ENCODE measurements at places on chromosomes 11 and 22.

- no peak for DNase-seq
These were observed 108.6 kb downstream of the FBXO7 start for GRCh38 chr22:32583074-32583682.

DNA sequence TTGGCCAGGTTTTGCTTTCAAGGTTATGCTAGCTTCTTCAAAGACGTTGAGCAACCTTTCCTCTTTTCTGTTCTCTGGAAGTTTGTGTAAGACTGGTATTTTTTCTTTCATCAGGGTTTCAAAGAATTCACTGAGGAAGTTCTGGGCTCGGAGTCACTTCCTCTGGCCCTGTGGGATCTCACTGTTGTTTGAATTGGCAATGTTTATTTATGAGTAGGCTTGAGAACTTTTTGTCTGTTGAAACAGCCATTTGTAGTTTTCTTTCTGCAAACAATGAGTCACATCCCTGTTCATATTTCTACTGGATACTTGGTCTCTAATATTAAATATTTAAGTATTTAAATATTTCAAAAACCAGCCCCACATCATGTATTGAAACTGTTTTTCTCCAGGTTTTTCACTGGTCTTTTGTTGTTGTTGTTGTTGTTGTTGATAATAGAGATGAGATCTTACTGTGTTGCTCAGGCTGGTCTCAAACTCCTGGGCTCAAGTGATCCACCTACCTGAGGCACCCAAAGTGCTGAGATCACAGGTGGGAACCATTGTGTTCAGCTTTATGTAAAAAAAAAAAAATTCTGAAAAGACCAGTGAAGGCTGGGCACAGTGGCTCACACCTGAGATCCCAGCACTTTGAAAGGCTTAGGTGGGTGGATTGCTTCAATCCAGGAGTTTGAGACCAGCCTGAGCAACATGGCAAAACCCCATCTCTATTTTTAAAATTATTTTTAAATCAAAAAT is 26.9 kb downstream of the SUSD2 start:
- DNase-seq: no peak

DNA sequence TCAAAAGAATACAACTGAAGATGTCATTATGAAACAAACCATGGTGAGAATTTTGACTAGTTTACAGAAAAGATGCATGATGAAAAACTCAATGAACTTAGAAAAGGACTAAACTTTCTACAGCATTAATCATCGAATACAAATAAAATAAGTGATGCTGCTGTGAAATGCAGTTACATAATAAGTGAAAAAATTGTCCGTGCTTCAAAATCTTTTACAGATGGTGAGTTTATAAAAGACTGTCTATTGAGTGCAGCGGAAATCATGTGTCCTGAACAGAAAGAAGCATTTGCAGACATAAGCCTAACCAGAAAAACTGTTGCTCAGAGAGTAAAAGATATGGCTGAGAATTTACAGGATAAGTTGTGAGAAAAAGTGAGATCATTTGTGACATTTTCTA is 33.8 kb downstream of the NEAT1 start:
- no peak for DNase-seq

DNA sequence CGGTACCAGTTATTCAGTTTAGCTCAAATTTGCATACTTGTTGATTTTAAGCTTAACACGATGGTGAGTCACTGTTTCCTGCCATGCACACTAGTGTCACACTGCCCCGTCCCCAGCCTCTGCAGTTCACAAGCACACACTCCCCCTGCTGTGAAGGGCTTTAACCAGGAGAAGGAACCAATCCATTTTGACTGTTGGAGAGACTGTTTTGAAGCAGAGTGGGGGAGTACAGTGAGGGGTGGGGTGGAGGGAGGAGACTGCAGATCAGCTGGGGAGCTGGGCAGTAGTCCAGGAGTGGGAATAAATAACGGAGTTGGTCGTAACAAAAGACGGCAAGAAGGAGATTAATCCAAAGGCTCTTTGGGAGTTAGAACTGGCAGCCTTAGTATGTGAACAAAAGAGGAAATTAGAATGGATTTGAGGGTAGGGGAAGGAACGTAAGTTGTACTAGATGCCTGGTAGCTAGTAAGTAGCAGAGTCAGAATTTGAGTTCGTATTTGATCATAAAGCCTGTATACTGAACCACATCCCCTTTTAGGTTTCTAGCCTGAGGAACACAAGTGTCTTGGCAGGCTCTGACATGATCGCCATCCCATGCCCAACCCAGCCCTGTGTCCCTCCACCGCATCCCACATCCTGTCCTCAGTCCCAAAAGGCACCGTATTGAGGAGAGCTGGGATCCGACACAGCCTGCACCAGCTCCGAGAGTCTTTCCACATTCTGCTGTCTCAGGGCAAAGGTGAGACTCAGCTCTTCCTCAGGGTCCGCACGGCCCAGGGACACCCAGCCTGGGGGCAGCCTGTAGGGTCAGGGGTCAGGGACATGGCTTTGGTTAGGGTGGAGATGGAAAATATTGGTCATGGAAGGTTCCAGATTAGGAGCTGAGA is 862 bp downstream of the TPP1 start:
- peak; percentile 32 for DNase-seq

DNA sequence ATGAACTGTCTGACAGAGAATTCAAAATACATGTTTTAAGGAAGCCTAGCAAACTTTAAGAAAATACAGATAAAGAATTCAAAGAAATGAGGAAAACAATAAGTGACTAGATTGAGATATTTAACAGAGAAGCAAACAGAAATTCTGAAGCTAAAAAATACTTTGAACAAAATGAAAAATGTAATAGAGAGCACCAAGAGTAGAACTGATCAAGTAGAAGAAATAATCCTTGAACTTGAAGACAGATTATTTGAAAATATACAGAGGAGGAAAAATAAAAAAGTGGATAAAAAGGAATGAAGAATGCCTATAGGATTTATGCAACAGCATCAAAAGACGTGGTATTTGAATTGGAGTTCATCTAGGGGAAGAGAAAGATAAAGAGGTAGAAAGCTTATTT is 101.9 kb upstream of the OR4B1 start:
- no peak for DNase-seq
